ENCODE measurements at places on chromosomes 4 and X.
A peak's percentile ranks its signal among the peaks of the same experiment; 100 is the strongest.

DNA sequence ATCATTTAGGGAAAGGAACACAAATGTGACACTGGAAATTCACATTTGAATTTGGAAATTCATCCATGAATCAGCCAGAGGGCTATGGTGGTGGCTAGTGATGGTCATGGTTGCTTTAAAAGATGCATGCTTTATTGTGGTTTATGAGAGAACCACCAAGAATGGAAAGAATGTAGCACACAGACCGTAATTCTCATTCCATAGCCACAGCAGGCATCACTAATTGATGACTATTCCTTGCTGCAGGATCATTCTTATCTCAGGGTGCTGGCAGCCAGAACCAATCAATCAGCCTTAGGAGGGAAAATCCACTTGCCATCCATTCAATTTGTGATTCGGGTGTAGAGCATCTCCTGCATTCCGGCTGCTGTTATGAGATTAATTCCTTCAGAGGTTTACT, 115.6 kb downstream of the DHRSX start:
- DNase-seq = no peak

GRCh38 chr4:1493540-1494287, 87.5 kb upstream of the NKX1-1 start:
- DNase-seq = no peak

- no peak for DNase-seq
These were observed 122.5 kb downstream of the PTTG2 start for GRCh38 chr4:38082424-38083385.

GRCh38 chr4:185143601-185143969, 519 bp downstream of the SLC25A4 start:
- no peak for DNase-seq

DNA sequence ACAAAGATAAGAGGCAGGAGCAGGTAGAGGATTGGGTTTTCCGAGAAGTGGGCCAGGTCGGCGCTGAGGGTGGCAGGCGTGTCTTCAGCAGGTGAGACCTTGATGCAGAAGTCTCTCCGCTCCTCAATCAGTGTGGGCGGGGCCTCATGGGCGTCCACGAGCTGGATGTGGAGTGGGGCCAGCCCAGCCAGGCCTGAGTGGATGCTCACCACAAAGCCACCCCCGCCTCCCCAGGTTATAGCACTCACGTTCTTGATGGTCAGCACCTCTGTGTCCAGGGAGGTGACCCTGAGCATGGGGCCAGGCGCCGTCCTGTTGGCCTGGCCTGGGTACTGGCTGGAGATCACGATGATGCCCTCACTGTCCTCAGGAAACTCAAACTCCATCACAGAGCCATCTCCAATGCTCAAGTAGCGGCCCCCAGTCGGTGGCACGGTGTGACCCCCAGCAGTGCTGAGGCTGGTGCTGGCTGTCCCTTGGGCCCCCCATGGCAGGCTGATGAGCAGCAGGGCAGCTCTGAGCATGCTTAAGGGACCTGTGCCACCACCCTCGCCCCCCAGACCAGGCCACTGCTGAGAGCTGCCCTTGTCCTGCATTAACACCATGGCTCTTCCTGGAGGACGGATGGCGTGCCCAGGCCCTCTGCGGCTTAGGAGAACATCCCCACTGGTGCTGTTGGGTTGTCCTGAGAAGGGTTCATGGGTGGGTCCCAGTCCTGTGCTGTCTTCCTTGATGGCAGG, 1.9 kb downstream of the SLC10A3 start:
- no peak for DNase-seq

DNA sequence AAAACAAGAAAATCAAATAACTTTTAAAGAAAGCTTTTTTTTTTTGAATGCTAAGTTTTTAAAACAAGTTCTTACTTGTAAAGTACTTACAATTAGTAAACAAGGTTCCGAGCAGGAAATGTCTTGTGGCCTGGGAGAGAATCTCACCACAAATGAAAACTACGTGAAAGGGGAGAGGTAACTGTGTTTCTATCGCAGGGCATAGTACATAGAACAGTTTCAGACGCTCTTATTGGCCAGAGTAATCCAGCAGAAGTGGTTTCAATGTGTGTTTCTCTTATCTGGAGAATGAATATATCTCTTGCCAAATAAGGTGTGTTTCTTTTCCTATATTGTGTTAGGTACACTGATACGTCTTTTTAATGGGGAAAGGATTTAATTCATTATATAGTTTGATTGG, at the start of gene PLAC8:
Gene PLAC8, minus strand, starts transcription at position 154 of the 400 bp plus-strand sequence. CDS start 6,808 bp downstream, outside the sequence.
- DNase-seq = no peak

- DNase-seq = no peak
These were observed 13.6 kb downstream of the HMX1 start for GRCh38 chr4:8857766-8858700.

GRCh38 chr4:113881256-113881655, 98.2 kb downstream of the ARSJ start:
- no peak for DNase-seq

DNA sequence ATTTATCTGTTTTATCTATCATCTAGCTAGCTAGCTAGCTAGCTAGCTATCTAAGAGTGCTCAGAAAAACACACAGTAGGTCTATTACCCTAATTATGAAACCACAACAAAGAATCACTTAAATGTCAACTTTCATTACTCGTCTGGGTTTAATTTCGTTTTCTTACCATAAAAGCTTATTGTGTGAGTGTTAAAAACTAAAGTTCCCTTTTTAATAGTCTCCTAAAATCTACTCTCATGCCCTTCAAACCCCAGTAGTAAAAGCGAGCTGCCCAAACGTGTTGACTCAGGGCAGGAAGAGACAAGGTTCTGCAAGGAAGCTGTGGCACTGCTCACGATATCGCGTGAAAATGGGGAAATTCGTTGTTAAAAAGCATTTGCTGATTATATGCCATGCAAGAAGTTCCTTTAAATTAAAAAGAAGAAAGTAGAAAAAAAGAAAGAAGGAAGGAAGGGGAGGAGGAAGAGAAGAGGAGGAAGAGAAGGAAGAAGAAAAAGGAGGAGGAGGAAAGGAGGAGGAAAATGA, 595 bp downstream of the MBNL3 start:
- no peak for DNase-seq

GRCh38 chrX:127011629-127012028, 192.1 kb downstream of the PRR32 start:
- DNase-seq = no peak

DNA sequence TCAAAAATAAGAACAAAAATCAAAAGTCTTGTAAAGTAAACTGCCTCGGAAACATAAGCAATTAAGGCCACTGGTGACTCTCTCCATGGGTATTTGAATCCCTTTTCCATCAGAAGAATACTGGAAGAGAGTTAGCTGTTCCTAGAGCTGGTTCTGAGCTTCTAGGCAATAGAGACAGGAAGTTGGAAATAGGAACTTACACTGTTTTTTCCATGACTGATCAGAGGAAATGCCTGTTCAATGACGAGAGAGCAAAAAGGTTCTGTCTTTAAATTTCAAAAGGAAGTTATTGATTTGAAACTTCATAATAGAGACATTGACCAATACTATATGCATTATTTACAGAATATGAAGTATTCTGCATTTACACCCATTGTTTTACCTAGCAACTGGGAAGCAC, 503.5 kb upstream of the ARX start:
- DNase-seq = no peak

DNA sequence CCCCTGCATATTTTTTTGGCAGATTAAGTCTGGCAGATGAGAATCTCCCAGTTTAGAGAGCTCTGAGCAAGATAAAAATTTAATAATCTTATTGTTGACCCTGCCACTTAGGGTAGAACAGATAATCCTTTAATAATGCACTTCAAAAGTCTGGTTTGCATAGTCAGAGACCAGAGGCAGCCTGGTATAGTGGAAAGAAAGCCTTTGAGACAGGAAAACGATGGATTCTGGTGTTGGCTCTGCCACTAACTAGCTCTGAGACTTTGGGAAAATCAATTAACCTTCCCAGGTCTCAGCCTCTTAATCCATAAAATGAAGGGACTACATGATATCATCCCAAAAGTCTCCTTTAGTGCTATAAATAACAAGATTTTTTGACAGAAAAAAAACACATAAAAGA, 824.5 kb downstream of the STIM2 start:
- no peak for DNase-seq

- DNase-seq = peak; percentile 5
These were observed 104.4 kb upstream of the ARHGAP24 start for GRCh38 chr4:85370400-85371032.
